PC-3 (cell line): ENCODE measurements at places on chromosomes 5 and 9.
A peak's percentile ranks its signal among the peaks of the same experiment; 100 is the strongest.

- DNase-seq: no peak
Observed at GRCh38 chr9:129138144-129138462, 26.9 kb downstream of the PTPA start.

DNA sequence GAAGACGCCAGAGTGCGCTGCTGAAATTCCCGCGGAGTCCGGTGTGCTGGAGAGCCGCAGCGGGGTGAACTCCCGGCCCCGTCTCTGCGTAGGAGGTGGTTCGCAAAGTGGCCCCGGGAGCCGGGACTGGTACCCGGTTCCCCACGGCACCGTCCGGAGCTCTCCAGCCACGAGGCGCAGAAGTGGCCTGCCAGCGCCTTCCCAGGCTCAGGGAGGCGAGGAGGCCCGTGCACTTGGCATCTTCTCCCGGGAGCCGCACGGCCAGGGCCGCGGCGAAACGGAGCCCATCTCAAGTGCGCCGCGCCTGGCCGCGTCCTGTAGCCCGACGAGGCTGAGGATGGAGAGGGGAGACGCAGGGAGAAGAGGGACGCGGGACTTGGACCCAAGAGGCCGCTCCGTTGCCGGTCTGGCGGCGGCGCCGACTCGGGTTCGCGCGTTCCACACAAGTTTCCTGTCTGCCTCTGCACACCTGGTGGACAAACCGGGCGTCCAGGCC is 1.1 kb upstream of the IRX1 start:
- DNase-seq: no peak

- DNase-seq: no peak
Observed at GRCh38 chr9:123834218-123834888, 95.6 kb downstream of the DENND1A start.

- DNase-seq: peak; percentile 81
Observed at GRCh38 chr5:152246401-152246800, 158.7 kb downstream of the NMUR2 start.

- peak; percentile 74 for DNase-seq
Observed at GRCh38 chr5:53331463-53331862, 149.0 kb upstream of the FST start.

GRCh38 chr5:99543841-99544240 is 615.0 kb upstream of the CHD1 start:
- no peak for DNase-seq

DNA sequence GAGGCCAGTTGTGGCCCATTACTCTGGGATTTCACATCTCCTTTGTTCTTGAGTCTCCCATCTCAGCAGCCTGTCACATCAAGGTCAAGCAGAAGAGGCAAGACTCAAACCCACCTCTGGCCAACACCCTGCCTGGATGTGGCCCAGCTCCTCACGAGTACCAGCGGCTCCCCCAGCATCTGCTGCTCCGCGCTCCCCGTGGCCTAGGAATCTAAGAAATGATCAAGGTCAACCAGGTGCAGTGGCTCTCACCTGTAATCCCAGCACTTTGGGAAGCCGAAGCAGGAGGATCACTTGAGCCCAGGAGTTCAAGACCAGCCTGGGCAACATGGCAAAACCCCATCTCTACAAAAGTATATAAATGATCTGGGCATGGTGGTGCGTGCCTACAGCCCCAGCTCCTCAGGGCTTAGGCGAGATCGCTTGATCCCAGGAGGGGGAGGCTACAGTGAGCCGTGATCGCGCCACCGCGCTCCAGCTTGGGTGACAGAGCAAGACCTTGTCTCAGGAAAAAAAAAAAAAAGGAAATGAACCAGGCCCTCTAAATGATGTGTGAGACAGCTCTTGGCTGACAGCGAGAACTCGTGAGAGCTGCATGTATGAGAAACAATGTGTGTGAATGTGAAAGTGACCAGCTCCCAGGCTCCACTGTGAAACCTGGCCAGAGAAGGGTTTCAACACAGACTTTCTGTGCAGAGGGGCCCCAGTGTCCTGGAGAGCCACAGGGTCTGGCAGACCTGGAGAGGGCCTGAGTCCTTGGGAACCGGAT is 61.6 kb upstream of the ANGPTL2 start:
- DNase-seq: no peak

DNA sequence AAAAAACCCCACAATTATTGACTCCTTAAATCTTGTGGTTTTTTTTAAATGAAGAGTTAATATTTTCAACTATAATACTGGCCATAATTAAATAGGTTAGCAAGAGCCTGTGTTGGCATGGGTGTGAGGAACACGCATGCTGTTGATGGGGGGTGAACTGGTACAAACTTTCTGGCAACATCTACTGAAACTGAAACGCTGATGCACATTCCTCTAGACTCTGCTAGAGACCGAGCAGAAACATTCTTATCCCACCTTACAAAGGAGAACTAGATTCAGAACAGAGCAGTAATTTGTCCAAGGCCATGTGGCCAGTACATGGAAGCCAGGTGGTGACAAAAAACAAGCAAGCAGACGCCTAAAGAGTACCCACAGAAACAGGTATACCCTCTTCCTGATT is 2.4 kb downstream of the BICD2 start:
- no peak for DNase-seq

DNA sequence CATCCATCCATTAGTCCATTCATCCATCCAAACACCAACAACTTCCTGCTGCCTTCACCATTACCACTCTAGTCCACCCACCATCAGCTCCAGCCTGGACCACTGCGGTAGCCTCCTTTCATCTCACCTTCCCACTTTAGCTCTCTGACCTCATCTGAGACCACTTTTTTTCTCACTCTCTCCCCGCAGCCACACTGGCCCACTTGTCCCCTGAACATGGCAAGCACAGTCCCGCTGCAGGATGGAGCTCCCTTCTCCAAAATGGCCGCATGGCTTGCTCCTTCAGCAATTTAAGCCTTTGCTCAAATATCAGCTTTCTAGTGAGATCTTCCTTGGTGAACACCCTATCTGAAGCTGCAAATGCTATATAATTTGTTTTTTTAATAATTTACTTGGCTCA is 11.1 kb downstream of the CSF1R start:
- no peak for DNase-seq

GRCh38 chr5:87526131-87526530 is 113.4 kb upstream of the CCNH start:
- no peak for DNase-seq
